GOT3 (cell line): ENCODE measurements at places on chromosomes 7 and 10.

- DNase-seq, result no peak
Observed at GRCh38 chr7:69996121-69996520, 397.8 kb downstream of the AUTS2 start.

DNA sequence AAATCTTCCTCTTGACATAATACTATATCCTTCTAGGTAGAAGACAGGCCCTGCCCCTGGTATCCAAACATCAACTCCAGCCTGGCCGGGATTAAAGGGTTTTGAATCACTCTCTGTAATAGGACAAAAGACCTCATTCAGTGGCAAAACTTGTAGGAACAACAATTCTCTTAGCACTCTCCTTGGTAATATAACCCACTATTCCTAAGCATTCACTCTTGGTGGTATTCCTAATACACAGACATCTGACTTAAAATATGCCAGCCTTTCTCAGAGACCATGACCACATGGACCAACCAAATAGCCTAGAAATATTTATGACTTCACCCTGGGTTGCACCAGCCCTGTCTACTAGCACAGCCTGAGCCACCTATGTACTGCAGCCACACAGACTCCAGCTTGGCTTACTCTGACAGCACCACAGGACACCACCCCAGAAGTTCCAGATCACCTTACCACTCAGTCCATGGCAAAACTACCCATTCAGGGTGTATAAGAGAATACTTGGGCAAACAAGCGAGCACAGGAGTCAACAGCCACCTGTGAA lies 244.9 kb upstream of the NEBL start:
- DNase-seq, result no peak

- no peak for DNase-seq
Observed at GRCh38 chr10:69803809-69804208, 2.1 kb downstream of the COL13A1 start.

GRCh38 chr7:27767374-27767773 lies 27.4 kb downstream of the TAX1BP1 start:
- DNase-seq, result no peak

GRCh38 chr7:41274179-41274578 lies 428.7 kb downstream of the INHBA start:
- no peak for DNase-seq

DNA sequence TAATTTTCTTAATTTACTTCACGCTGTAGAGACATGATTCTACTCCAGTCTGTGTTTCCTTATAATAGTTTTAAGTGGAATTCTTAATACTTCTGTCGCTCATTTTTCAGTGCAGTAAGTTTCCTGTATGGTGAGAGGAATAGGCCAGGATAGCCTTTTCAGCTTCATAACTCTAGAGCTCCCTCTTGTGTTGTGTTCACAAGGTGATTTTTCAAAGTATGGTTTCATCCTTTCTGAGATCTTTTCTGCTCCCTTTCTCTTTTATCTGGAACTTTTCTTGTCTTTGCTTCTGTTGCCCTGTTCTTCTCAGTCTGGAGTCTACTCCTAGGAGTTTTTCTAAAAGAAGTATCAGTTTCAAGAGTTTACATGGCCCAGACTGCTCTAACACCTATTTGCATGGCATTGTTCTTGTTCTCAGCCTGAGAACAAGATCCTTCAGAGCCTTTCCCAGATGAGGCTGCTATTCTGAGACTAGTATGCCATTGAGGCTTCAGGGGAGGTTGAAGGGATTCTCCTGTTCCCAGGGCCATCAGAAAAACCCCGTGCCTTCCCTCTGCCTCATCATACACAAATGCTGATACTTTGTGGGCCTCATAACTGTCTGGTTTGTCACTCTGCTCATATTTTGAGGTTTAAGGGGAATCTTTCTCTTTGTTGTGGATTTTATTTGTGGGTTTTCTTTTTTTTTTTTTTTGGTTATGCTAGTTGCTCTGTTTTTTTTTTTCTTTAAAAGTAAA lies 21.8 kb downstream of the NET1 start:
- no peak for DNase-seq

GRCh38 chr10:61609701-61610100 lies 53.0 kb upstream of the CABCOCO1 start:
- DNase-seq, result no peak

- no peak for DNase-seq
Observed at GRCh38 chr10:98621630-98622029, 174.9 kb upstream of the HPS1 start.

DNA sequence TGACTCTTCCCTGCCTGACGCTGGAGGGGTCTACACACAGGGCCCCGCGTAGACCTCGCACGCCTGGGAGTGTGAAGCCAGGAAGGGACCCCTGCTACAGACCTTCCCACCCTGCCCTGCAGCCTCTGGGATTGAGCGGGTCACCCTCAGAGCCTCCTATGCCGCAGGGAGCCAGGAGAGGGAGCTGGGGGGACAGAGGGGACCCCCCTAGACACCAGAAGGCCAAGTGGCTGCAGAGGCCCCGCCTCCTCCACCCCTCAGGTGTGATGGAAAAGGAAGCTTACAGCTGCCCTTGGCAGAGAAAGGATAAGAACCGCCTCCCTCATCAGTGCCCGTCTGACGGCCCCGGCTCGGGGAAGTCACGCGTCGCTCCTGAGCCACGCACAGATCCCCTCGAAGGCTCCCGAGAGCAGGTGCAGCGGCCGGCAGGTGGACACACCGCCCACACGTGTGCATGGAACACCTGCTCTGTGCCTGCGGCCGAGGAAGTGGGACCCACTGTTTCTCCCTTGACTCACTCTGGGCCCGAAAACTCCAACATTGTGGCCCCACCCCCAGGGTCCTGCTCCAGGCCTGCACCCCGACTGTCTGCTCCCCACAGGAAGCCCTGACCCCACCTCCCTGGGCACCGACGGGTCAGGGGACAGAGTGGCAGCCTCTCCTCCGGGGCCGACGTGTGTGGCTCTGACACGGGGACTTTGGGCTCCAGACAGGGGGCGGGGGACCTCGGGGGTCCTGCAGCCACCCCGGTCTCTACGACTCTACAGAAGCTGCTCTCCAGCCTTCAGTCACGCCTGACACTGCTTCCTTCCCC lies 73.3 kb downstream of the MICALL2 start:
- no peak for DNase-seq

GRCh38 chr7:49479936-49480544 lies 293.4 kb upstream of the VWC2 start:
- DNase-seq, result no peak

DNA sequence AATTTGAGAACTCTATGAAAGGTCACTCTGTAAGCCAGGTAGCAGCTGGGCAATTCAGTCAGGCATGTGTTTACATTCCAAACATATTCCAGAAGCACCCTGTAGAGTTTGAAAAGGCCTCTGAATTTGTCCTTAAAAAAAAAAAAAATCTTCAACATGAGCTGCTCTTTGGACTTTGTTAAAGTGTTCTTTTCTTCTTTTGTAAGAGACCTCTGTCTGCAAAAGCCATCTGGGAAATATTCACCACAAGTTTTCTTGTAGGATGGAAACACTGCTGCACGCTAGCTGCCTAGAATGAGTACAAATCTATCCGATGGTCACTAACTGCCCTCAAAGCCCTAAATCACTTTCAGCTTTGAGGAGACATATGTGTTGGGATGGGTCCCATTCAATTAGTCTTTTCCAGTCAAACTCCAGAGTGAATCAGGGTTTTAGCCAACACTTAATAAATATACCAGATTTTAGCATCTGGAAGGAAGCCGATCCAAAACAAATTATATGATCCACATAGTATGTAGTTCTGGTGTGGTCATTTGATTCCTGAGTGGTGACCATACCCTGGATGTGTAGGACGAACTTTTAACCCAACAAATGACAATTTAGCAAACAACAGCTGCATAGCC lies 85.9 kb downstream of the CD36 start:
- DNase-seq, result no peak

DNA sequence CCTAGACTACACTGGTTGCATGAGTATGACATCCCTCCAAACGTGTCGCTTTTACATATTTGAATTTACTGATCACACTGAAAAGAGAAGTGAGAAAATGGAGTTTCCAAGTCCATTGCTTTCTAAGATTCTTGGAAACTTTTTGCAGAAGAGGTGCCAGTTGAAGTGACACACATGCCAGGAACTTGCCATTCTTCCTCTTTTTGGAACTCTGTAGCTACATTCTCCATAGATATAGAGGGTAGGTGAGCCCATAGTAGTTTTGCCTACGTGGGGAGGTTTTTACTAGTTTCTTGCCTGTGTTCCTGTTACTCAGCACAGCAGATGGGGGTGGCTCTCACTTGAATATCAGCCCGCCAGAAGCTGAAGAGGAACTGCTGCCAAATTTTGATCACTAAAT lies 286.6 kb upstream of the NRP1 start:
- no peak for DNase-seq

DNA sequence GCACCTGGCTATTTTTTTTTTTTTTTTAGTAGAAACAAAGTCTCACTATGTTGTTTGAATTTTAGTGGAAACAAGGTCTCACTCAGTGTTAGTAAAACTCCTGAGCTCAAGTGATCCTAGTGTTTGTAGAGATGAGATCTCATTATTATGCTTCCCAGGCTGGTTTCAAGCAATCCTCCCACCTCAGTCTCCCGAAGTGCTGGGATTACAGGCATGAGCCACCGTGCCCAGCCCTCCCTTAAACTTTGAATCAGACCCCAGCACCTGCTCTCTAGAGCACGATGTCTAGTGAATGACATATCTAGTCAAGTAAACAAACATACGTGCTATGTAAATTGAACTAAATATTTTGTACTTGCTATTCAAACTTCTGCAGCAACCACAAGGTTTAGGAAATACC lies 105.6 kb upstream of the MYO3A start:
- no peak for DNase-seq

DNA sequence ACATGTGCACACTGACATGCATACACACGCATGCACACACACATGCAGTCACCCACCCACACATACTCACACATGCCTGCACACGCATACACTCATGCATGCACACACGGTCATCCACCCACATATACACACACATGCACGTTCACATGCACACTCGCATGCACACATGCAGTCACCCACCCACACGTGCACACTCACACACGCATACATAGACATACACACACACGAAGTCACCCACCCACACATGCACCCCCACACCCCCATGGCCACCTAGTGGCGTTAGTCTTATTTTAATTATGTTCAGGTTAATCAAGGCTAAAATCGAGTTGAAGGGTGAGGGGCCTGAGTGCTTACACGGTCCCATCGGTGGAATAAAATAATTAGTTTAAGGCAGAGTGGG lies 96.8 kb downstream of the DNAJB6 start:
- no peak for DNase-seq

DNA sequence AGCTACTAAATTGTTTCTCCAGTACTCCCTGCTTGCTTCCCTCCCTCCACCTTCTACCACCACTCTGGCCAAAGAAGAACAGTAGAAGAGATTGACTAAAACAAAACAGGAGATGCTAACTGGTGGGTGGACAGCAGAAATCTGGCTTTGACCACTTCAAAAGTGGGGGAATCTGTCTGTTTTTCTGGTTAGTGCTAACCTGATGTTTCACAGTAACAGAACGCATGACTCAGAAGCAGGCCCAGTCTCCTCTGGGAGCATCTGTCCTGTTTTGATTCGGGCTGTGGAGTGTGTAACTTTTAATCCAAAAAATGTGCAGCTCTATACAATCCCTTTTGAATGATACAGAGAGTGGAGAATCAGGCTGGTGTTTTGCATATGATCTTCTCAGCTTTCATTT lies 32.7 kb upstream of the ZNF438 start:
- DNase-seq, result no peak

DNA sequence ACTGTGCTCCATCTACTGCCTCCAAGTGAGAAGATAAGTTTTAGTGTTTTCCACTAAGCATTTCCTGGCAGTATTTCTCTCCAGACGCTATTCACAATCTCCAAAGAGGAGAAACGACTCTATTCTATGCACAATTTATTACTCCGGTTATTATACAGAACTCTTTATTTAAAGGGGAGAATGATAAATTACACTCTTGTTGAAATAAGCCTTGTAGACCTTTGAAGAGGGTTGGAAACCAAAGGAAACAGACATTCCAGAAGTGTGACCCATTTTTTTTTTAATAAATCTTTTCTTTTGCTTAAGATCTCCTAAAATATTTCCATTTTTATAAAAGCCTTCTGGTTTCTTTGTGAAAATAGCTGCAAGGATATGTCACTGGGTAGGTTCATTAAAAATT lies 76.1 kb upstream of the HDAC9 start:
- no peak for DNase-seq

GRCh38 chr7:106552645-106553445 lies 108.1 kb downstream of the CCDC71L start:
- DNase-seq, result no peak

DNA sequence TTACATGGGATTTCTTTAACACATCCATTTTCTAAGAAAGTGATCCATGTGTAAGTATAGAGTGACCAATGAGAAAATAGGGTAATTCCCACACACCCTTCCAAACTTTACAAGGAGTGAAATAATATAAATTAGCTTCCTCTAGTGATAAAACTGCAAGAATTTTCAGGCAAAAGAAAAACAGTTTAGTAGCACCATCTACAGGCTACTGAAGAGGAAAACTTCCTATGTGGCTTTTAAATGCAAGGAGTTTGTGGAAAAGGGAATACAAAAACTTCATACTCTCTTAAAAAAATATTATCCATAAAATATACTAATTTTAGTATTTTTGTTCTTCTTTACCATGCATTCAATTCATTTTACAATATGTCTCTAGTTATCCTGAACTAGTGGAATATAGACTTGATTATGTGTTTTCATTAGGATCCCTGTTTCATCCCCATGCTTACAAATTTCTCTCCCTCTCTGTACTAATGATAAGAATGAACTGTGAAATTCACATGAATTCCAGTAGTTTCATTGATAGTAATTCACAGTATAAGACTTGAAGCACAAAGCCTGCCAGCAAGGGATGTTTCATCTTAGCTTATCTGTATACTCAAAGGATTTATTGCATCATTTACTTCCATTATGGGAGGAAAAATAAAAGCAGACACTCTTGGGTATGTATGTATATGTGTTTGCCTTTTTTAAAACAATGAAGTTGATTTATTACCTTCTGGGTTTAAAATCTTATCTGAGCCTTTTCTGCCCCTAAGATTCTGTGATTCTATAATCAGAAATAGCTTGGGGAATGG lies 442.9 kb downstream of the AUTS2 start:
- DNase-seq, result no peak

DNA sequence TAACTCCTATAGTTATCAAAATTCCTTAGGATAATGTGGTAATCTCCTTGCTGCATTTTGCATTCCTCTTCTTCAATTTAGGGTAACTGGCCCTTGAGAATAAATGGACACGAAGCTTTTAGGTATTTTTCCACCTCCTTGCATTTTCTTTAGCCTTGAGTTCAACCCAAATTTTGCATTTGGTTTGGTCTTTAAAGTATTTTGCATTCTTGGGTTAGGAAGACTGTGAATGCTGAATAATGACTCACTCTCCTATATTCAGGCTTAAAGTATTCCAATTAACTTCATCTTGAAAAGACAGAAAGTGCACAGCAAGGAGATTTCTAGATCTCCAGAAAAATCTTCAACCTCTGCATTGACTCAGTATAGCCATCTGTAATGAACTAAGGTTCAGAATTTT lies 47.3 kb downstream of the TFPI2 start:
- DNase-seq, result no peak

DNA sequence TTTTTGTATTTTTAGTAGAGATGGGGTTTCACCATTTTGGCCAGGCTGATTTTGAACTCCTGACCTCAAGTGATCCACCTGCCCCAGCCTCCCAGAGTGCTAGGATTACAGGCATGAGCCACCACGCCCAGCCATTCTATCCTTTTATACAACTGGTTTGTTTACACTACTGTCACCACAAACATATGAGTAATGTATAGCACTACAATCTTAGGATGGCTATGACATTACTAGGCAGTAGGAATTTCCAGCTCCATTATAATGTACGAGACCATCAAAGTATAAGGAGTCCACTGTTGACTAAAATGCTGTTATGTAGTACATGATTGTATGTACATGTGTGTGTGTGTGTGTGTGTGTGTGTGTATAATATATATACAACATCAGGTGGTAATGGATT lies 1126.1 kb upstream of the LRRN3 start:
- no peak for DNase-seq
